Right cardiac atrium (tissue), 5 donors: ENCODE measurements at places on chromosomes 6 and 20. TPM values are rescaled to one million over a fixed set of nuclear protein-coding genes. Genes with fewer than 3 reads are reported as not detected.

- no peak for DNase-seq
These were observed 173.9 kb upstream of the TFAP2D start for GRCh38 chr6:50539447-50539846.

DNA sequence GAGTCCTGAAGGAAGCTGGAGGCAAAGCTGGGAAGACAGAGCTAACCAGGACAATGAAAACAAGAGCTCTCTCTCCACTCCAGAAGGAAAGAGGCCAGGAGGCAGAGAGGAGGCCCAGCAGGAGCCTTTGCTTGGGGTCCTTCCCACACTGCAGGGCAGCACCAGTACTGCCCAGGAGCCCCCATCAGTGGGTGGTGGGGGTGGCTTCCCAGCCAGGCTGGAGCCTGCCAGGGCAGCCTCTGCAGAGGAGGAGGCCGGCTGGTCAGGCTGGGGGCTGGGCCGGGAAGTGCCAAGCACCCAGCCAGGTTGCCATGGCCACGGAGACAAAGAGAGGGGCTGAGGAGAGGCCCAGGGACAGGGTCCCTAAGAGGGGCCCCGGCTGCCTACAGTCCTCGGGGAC is 33.4 kb downstream of the PREX1 start:
- DNase-seq, result no peak

DNA sequence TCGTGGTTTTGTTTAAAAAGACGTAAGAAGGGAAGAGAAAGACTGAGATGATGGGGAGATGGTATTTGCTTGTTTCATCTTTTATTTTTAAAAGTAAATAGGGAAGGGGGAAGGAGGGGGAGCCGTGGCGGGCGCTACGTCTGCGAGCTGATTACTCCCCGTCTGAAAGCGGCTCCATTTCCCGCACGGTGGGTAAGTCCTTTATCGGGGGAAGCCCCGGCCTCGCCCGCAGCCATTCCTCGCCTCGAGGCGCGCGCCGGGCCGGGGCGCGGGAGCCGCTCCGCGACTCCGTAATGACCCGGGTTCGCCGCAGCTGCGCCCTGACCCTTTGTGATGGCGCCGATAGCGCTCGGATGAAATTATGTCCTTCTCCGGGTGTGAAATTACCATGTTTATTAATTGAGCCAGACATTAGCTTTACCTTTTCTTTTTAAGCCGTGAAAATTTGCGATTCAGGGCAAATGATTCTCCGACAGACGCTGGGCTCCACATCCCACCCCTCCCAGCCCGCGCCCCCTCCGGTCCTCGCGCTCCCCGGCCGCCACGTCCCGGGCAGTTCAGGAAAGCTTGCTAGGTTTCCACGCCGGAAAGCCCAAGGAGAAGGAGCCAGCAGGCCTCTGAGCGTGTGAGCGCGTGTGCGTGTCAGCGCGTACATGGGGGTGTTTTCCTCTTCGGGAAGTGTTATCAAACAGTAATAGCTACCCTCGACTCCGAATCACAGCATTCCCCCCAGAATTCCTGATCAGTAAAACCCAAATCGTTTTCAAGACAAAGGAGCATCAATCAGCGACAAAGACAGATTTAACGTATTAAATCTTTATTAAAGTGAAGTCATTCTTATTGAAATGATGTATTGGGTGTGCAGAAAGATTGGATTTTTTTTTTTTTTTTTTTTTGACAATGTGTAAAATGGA is 30.0 kb downstream of the TFAP2A start:
- no peak for DNase-seq

DNA sequence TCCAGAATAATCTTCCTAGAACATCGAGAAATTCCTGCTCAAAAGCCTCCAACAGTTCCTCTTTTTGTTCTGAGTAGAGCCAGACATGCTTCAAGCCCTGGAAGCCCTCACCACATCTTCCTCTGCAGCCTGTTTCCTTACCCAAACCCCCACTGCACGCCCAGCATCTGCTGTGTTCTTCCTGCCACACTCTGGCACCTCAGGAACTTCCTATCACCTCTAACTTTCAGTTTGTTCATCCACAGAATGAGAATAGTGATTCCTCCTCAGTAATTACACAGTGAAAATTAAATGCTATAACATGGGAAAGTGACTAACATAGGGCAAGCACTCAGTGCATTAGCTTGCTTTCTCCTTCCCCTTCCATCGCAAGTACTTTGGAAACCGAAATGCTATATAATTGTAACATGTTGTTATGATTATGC is 26.3 kb downstream of the C6orf89 start:
- no peak for DNase-seq

DNA sequence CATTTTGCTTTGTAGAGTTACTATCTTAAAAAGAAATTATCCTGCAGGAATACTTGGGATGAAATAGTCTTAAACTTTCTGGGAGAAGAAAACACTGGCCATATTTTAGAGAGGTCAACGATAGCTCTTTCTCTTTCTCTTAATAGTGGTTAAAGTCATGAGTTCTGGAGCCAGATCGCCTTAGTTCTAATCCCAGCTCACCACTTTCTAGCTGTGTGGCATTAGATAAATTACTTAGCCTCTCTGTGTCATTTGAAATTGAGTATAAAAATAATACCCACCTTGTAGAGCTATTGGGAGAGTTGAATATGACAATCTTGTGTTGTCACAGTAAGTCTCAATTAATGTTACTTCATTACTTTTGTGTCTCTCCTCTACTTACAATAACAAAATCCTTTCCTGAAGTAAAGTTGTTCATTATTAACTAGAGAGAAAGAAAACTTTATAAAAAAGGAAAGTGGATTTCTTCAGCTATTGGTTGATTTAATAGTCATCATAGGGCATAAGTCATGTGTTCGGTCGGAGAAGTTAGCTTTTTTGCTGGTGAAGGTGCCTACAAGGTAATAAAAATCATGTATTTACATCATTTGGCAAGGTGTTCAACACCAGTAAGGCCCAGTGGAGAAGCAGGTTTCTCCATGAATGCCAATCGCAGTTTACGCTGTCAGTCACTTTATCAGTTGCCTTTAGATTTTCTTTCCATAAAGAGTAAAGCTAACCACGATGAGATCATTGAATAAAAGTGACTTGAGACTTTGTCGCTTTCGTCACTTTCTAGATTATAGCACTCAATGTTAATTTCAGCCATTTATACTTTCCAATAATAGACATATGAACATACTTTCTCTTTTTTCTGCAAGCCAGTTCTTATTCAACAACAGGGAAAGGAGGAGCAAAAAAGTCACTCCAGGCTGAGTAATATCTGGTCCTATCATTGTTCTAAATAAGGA is 2.0 kb downstream of the NEDD9 start:
- DNase-seq, result no peak

- DNase-seq, result no peak
These were observed 594.3 kb downstream of the UTRN start for GRCh38 chr6:144879436-144879835.

DNA sequence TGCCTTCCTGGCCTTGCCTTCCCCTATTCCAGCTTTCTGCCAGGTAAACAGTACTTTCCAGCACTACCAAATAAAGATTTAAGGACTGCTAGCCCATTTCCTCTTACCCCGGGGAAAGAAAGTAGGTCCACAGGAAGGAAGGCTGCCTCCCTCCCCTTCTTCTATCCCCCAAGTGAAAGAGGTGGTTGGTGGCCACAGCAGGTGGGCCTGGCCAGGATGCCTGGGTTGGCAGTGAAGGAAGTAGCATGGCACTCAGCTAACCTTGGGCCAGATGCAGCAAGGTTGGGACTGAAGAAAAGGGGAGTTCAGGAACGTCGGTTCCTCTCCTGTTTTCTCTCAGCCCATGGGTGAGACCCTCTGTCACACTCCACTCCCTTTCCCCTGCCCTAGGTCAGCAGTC is 8.9 kb downstream of the NFKBIL1 start:
- DNase-seq, result no peak

DNA sequence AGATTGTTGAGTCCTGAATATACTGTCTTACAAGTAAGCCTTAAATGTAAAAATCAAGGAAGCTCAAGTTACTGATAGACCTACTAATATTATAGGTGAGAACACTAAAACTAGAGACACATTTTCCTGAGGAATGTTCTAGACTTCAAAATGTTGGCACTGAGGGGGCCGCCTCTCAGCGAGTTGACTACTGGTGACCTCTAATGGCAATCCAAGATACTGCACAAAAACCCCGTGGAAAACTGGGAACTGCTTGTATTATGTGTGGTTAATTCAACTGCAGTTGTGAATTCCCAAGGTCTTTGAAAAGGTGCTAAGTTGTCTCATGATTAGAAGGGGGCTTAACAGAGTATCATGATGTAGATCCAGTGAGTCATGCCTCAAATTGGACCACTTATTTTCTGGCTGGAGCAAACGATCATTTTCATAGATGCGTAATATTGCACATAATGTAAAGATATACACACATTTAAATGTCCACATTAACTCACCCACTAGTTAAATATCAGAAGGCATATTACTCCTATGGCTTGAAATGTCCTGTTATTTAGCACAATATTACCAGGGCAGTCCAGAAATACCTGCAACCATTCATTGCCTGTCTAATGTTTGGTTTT is 336.2 kb downstream of the FOXA2 start:
- no peak for DNase-seq

GRCh38 chr6:85568411-85568810 is 25.2 kb downstream of the SNX14 start:
- no peak for DNase-seq

DNA sequence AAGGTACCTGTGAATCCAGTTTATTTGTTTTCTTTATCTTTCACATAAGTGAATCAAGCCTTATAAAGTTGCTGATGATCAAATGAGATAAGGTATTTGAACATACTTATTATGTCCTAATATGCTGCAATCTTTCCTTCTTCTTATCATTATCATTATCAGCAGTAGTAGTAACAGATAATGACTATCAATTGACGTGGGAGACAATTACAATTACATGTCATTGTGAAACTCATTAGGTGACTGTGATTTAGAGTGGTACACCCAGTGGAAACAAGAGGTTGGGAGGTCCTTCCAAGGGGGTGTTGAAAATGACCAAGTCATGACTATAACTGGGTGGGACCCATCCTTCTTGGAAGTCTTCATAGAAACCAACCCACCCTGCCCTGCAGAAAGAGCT is 2.8 kb downstream of the CLIC5 start:
- no peak for DNase-seq

GRCh38 chr6:133921249-133921859 is 31.7 kb upstream of the TBPL1 start:
- peak; percentile 93 for DNase-seq

- peak; percentile 36 for DNase-seq
These were observed 2.4 kb downstream of the SIGLEC1 start for GRCh38 chr20:3710011-3710466.

DNA sequence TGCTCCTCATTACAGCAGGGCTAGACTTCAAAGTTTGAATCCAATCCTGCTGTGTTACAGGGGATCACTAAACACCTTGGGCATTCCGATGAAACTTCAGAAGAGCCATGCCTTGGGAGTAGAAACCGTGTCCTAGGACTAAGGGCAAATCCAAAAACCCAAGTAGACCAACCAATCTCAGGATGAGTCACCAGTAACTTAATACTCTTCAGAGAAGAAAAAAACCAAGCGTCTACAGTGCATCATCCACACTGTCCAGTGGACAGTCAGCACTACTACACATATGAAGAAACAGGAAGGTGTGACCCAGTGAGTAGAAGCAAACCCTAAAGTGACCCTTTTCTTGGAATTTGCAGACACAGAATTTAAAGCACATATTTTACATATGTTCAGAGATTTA is 39.5 kb upstream of the VAPB start:
- DNase-seq, result no peak

- no peak for DNase-seq
These were observed 6.1 kb upstream of the MAS1 start for GRCh38 chr6:159884720-159885119.

GRCh38 chr6:32370505-32370904 is 1.2 kb downstream of the TSBP1 start:
- DNase-seq, result no peak

GRCh38 chr6:119643876-119644275 is 294.3 kb upstream of the MAN1A1 start:
- DNase-seq, result no peak

GRCh38 chr6:145017051-145017450 is 718.3 kb downstream of the EPM2A start:
- DNase-seq, result no peak

GRCh38 chr6:66230591-66230990 is 523.6 kb upstream of the EYS start:
- DNase-seq, result no peak

DNA sequence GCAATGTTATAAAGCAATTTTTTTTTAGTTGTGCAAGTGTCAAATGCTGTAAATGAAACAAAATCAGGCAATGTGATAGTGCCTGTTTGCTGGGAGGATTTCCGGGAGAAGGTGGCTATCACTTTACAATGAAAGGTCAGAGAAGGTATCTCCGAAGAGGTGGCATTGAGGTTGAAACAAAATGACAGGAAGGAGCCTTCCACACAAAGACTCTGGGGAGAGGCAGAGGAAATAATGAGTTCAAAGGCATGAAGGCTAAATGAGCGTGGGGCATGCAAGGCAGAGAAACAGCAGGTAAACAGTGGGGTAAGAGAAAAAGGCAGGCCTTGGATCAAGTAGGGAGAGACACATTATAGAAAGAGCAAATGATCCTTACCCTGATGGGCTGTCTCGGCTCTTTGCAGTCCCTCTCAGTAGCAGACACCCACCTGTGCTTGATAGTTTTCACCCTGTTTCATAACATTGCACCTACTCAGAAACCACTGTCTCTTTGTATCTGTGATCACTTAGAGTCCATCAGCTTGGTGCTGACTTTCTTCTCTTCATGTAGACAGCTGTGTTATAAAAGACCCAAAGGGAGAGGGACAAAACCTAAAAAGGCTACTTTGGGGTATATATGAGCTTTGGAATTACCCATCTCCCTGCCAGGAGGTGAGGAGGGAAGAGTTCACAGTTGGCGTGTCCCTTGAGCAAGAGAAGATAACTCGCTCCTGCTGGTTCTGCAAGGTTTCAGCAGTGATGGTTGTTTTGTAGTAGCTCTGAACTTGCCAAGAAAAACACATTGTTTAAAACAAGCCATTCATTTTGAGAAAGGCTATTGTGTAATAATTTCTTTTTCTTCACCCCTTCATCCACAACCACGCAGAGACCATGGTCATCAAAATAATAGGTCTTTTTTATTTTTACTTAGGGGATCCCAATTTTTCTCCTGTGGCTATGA is 22.3 kb downstream of the NRN1 start:
- no peak for DNase-seq

PHACTR3 gene
- polyA plus RNA-seq, result 14.5 TPM

DEFB132 gene
- not detected for polyA plus RNA-seq

HFE gene
- polyA plus RNA-seq, result 5.3 TPM

CDC40 gene
- polyA plus RNA-seq, result 8.1 TPM
